ENCODE measurements at places on chromosomes 1 and 21. TPM values are rescaled to one million over a fixed set of nuclear protein-coding genes. Genes with fewer than 3 reads are reported as not detected.

The BNIPL gene
- total RNA-seq, result under 0.01 TPM

The AKNAD1 gene
- total RNA-seq, result 1.6 TPM

GRCh38 chr1:170376801-170377385 lies 155.1 kb upstream of the GORAB start:
- no peak for DNase-seq

GRCh38 chr21:15543473-15543872 lies 186.3 kb upstream of the USP25 start:
- no peak for DNase-seq

Measured in fibroblast of villous mesenchyme (primary cell).